ENCODE measurements at places on chromosomes 6 and 20.

GRCh38 chr20:63961664-63962425, 5.6 kb upstream of the UCKL1 start:
- DNase-seq: peak; percentile 25

GRCh38 chr6:161076181-161076677, 84.7 kb downstream of the MAP3K4 start:
- peak; percentile 28 for DNase-seq

DNA sequence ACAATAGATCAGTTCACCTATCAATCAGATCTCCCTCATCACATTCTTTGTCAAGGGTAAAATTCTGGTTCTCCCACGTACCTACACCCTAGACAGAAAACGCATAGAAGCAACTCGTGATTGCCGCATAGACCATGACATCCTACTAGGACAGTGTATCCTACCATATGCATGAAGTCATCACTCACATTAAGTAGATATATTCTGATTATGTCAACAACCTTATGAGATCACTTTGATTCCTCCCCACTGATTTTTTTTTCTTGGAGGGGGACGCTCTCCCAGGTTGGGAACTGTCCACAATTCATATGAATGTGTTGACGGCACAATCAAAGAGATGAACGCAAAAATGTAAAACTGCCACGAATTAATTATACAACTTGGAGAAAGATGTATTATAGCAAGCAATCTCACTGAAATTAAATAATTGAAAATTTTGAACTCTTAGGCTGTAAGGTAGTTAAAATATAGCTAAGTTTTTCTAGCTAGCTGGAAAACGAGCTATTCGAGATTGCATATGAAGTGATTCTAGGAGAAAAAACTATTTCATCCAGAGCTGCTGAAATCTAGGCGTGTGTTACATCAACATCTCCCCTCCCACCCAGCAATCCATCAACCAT, 82.5 kb upstream of the CCDC28A start:
- DNase-seq: no peak

GRCh38 chr20:40810332-40811000, 121.4 kb upstream of the MAFB start:
- DNase-seq: no peak

GRCh38 chr6:154617175-154617574, 106.7 kb upstream of the CNKSR3 start:
- no peak for DNase-seq
